Hepatic stellate cell (primary cell): ENCODE measurements at places on chromosomes 4 and X.

DNA sequence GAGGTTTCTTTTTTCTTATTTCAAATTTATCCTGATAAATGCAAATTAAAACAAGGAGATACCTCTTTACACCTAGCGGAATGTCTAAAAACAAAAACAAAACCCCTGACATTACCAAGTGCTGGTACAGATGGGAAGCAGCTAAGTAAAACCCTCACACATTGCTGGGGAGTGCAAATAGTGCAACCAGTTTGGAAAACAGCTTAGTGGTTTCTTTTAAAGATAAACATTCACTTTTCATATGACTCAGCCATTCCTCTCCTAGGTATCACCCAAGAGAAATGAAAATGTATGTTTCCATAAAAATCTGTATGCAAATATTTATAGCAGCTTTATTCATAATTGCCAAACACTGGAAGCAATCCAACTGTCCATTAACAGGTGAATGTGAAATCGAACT, 84.1 kb upstream of the HELT start:
- DNase-seq: no peak

DNA sequence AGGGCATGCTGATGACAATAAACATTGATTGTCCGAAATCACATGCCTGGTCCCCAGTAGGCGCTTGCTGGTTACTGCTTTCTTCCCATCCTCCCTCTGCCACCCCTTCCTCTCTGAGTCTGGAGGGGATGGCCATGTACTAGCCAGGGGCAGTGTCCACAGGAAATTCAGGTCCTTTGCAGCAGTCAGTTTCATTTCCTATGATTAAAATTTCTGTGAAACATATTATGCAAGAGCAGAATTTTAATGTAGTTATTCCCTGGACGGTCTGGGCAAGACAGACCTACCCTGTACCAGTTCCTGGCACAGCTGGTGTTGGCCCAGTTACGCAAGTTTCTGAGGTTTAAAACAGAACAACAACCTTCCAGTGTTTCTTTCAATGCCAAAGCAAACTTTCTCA, 28.2 kb upstream of the TLR2 start:
- no peak for DNase-seq

DNA sequence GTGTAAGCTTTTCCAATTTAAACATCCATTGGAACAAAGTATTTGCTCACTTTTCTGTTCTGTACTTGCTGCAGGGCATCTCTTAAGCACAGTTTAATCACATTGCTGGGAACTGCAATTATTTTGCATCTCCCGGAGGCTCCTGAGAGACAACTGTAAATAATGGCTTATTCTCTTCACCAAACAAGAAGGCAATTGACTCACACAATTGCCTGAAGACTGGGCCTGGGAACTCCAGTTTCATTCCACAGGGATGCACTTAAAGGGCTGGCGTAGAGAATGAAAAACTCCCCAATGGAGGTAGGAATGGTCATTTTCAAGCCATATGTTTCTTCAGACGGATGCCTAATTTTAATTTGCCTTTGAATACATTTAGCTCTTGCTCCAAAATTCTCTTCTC, 29.5 kb downstream of the TFDP3 start:
- no peak for DNase-seq

DNA sequence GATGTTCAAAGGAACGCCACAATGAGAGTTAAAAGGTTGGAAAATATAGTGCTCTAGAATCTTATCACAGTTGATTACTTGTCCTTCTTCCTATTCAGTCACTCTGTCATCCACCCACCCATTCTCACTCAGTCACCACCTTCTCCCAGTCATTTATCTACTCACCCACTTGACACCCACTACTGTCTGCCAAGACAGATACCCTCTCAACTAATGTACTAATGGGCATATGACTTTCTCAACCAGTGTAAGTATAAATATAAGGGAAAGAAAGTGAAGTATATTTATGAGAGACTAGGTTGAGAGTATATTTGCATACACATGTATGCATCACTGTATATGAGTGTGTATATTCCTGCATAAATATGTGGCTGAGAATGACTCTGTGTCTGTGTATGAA, 20.0 kb downstream of the MID2 start:
- no peak for DNase-seq

GRCh38 chrX:123918106-123918721, 43.3 kb upstream of the STAG2 start:
- no peak for DNase-seq

GRCh38 chrX:7280520-7280919, 132.6 kb upstream of the PUDP start:
- DNase-seq: no peak
